ENCODE measurements at places on chromosomes 3 and 15.

GRCh38 chr3:99838755-99839154 lies 21.1 kb downstream of the CMSS1 start:
- no peak for DNase-seq

GRCh38 chr3:184502123-184502667 lies 59.4 kb upstream of the EPHB3 start:
- DNase-seq: no peak

DNA sequence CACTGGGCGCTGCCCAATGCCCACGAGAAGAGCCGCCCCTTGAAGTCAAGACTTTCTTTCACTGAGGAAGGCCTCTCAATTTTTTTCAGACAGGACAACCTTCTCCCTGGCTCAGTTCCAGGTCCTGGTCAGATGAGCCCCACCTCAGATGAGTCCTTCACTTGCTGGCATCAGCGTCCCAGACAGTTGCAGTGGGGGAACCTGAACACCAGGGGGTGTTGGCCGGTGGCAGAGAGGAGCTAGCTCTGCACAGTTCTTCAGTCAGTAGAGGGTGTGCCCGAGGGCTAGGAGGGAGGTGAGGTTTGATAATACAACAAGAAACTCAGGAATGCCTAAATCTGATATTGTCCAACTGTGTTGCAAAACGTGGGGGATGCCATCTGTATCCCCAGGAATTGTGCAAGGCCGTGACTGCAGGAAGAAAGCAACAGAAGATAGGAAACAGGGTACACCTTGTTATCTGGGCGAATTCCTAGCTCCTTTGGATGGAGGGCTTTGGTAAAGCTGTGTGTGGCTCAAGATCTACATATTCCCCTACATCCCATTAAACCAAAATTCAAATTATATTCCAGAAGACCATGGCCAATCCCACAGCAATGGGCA lies 34.3 kb downstream of the CCR3 start:
- DNase-seq: peak; percentile 71

DNA sequence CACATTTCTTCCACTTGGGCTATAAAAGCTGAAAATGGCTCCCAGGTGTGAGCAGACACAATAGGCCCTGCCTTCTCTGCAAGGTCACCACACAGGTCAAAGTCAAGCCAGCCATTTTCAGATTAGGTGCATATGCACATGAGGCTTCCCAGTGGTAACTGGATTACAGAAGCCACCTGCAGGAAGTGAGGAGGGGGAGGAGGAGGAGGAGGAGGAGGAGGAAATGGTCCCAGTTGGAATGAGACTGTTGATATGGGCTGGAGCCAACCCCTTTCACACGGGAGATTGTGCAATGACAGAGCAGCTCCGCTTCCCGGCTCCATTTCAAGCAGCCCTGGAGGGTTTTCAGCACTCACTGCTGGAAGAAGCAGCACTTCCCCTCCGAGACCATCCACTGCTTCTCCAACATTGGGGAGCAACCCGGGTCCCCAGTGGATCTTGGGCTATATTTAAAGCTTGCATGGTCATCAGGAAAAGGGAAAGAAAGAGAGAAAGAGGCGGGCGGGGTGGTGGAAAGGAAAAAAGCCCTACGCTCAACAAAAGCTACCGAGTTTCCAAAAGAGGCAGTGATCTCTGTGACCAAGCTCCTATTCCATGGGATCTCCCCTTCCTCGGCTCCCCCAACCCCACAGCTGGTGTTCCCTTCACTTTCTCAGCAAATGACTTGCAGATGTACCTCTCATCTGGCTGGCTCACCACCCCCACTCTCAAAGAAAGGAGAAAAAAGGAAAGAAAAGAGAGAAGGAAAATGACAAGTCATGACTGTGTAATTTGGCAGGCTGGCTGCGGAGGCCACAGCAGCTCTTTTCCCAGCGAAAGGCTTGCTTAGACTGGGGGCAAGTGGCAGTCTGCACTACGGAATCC lies 58.3 kb downstream of the LRIG1 start:
- peak; percentile 38 for DNase-seq
